Posterior vena cava (tissue), 2 donors: ENCODE measurements at places on chromosomes 3 and 15. TPM values are rescaled to one million over a fixed set of nuclear protein-coding genes. Genes with fewer than 3 reads are reported as not detected.

The PP2D1 gene
- not detected for total RNA-seq

The USP3 gene
- total RNA-seq = 41.8 TPM

The COX5A gene
- 90.6 TPM for total RNA-seq

The WDR48 gene
- total RNA-seq = 26.6 TPM

The MEX3B gene
- total RNA-seq = 2.7 TPM

The CSPG4 gene
- 90.4 TPM for total RNA-seq

The ABI3BP gene
- total RNA-seq = 243 TPM

The HHLA2 gene
- total RNA-seq = not detected

The SLC6A6 gene
- 23.6 TPM for total RNA-seq

The CCDC39 gene
- 0.65 TPM for total RNA-seq

The ARRDC4 gene
- total RNA-seq = 43.6 TPM
